ENCODE measurements at places on chromosomes 3 and 15. TPM values are rescaled to one million over a fixed set of nuclear protein-coding genes. Genes with fewer than 3 reads are reported as not detected.

RASL12 gene
- 1.3 TPM for total RNA-seq

RASGRP1 gene
- total RNA-seq = 5.8 TPM

SAXO2 gene
- total RNA-seq = 18.7 TPM

ERICH6 gene
- 0.37 TPM for total RNA-seq

MAGEL2 gene
- total RNA-seq = not detected

PRKCD gene
- total RNA-seq = 33.6 TPM

CILP gene
- total RNA-seq = 28.7 TPM

CKMT1A gene
- total RNA-seq = 105 TPM

LCTL gene
- not detected for total RNA-seq

DNA sequence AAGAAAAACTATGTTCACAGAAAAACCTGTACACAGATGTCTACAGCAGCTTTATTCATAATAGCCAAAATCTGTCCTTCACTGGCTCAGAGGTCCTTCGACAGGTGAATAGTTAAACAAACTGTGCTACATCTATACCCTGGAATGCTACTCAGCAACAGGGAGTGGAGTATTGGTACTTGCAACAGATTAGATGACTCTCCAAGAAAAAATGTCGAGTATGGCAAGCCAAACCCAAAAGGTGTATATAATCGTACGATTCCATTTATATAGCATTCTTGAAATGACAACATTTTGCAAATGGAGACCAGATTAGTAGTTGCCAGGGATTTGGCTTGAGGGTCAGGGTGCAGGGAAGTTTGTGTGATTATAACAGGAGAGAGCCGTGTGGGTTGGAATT, 22.4 kb upstream of the RGMA start:
- H3K36me3 ChIP-seq = no peaks in the 10 kb centered on the region
- no peaks in the 10 kb centered on the region for H3K4me1 ChIP-seq
- no peak overlapping the region for H3K27ac ChIP-seq
- no peak overlapping the region for H3K4me3 ChIP-seq
- DNase-seq = no peak

- no peak for DNase-seq
Measured at GRCh38 chr15:75199357-75199940, 2.2 kb upstream of the C15orf39 start.

DNA sequence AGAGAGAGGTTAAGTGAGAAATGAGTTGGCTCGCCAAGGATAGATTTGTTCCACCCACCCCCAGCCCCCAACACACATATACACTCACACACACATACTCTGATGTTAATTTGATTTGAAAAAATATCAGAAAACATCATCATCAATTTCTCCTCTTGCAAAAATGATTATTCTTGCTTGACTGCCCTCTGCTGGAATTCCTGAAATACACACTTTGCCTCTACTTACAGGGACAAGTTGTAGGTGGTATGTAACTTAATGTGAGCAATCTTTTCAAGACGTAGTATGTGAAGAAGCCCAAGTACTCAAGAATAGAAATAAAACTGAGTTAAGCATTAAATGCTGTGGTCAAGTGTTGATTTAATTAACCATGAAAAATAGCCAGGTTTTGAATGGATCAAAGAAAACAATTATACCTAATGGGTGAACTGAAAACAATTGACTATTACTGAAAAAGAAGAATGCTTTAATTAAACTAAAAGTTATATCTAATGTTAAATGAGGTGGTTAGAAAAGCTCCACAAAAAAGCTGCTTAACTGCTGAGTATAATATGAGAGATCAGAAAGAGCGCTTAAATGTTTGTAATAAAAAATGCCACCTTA, 46.6 kb upstream of the MDFIC2 start:
- H3K27ac ChIP-seq = no peak overlapping the region
- peak; percentile 67 for DNase-seq
- no peak overlapping the region for H3K4me3 ChIP-seq
- H3K36me3 ChIP-seq = no peaks in the 10 kb centered on the region
- H3K27me3 ChIP-seq = no peaks in the 10 kb centered on the region

DNA sequence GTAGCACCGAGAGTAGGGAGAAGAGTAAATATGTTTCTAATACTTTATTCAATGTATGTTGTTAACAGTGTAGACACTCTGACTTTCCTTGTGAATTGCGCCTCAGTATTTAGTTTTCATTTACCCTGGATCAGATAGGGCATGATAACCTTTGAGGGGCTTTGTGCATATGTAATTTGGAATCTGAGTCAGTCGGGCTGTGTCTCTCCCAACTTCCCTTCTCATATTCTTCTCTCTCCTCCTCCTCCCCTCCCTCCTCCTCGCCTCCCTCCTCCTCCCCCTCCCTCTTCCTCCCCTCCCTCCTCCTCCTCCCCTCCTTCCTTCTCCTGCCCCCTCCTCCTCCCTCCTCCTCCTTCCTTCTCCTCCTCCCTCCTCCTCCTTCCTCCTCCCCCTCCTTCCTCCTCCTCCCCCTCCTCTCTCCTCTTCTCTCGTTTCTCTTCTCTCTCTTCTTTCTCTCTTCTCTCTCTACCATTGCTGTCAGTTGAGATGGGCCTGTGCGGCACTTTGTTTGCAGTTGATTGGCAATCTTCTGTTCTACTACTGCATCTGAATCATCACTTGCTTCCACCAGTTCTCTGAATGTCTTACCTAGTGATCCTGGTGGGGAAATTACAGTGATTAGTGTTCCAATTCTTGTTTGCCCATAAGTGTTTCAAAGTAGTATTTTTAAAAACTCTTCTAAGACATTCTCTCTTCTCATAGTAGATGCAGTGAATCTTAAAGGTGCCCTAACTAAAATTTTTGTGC, 162.3 kb downstream of the PGPEP1L start:
- no peak overlapping the region for H3K4me3 ChIP-seq
- H3K4me1 ChIP-seq = peaks cover 61% of the 10 kb centered on the region
- H3K27ac ChIP-seq = no peak overlapping the region
- no peaks in the 10 kb centered on the region for H3K27me3 ChIP-seq
- H3K36me3 ChIP-seq = no peaks in the 10 kb centered on the region

- peak overlapping the region; percentile 49 for H3K27ac ChIP-seq
- peak; percentile 63 for DNase-seq
- H3K4me1 ChIP-seq = peaks cover 12% of the 10 kb centered on the region
- no peaks in the 10 kb centered on the region for H3K36me3 ChIP-seq
- no peaks in the 10 kb centered on the region for H3K27me3 ChIP-seq
- H3K4me3 ChIP-seq = no peak overlapping the region
Measured at GRCh38 chr15:58472821-58473581, 41.2 kb downstream of the LIPC start.

- DNase-seq = no peak
- no peak overlapping the region for H3K4me3 ChIP-seq
- no peak overlapping the region for H3K27ac ChIP-seq
- no peaks in the 10 kb centered on the region for H3K36me3 ChIP-seq
- no peaks in the 10 kb centered on the region for H3K27me3 ChIP-seq
- peaks cover 8% of the 10 kb centered on the region for H3K4me1 ChIP-seq
Measured at GRCh38 chr3:12356175-12356574, 67.3 kb downstream of the PPARG start.

DNA sequence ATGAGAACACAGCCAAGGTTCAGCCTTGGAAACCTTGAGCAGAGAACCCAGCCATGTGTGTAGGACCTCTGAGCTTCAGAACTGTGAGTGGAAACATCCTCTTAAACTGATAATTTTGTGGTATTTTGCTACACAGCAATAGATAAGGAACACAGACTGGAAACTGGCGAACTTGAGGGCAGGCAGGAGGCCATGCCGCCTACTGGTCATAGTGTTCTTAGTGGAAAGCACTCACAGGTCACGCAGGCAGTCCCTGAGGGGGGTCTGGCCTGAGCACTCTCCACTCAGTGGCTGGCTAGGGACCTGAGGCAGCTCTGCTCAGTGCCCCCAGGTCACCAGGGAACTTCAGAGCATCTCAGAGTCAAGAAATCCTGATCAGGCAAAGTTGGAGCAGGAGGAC, 9.7 kb upstream of the XIRP1 start:
- no peaks in the 10 kb centered on the region for H3K36me3 ChIP-seq
- DNase-seq = no peak
- no peak overlapping the region for H3K4me3 ChIP-seq
- no peak overlapping the region for H3K27ac ChIP-seq

DNA sequence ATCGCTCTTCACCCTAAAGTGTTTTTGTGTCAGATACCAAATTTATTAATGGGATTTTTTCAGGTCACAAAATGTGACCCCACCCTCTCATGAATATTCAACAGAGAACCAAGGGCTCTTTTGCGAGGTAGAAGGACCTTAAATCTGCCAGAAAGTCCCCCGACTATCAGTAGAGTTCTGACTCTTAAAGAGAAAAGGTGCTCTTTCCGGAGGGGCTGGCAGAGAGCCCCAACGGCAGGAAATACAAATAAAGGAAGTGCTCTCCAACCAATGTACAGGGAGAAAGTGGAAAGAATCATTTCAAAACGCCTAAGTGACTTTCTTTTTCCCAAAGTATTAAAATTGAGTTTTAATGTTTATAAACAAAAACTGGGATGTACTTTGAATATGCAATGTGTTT, 517.2 kb downstream of the FOXP1 start:
- H3K4me1 ChIP-seq = peaks cover 32% of the 10 kb centered on the region
- H3K27me3 ChIP-seq = no peaks in the 10 kb centered on the region
- H3K36me3 ChIP-seq = no peaks in the 10 kb centered on the region
- peak; percentile 73 for DNase-seq
- peak overlapping the region; percentile 4 for H3K4me3 ChIP-seq

GRCh38 chr15:84929795-84930603, 45.5 kb downstream of the SLC28A1 start:
- H3K4me3 ChIP-seq = no peak overlapping the region
- H3K27me3 ChIP-seq = no peaks in the 10 kb centered on the region
- H3K4me1 ChIP-seq = peaks cover 3% of the 10 kb centered on the region

- H3K36me3 ChIP-seq = no peaks in the 10 kb centered on the region
- DNase-seq = no peak
- no peaks in the 10 kb centered on the region for H3K4me1 ChIP-seq
- no peak overlapping the region for H3K4me3 ChIP-seq
- no peaks in the 10 kb centered on the region for H3K27me3 ChIP-seq
Measured at GRCh38 chr3:11953350-11953749, 50.8 kb upstream of the SYN2 start.

GRCh38 chr3:49013738-49014660, 4.4 kb downstream of the DALRD3 start:
- H3K36me3 ChIP-seq = peaks cover 22% of the 10 kb centered on the region
- no peak overlapping the region for H3K27ac ChIP-seq
- H3K4me3 ChIP-seq = no peak overlapping the region
- peak; percentile 66 for DNase-seq
- peaks cover 26% of the 10 kb centered on the region for H3K4me1 ChIP-seq

GRCh38 chr3:110969229-110970211, 102.1 kb upstream of the NECTIN3 start:
- no peaks in the 10 kb centered on the region for H3K4me1 ChIP-seq
- H3K4me3 ChIP-seq = no peak overlapping the region
- no peak overlapping the region for H3K27ac ChIP-seq
- no peak for DNase-seq
- no peaks in the 10 kb centered on the region for H3K27me3 ChIP-seq

DNA sequence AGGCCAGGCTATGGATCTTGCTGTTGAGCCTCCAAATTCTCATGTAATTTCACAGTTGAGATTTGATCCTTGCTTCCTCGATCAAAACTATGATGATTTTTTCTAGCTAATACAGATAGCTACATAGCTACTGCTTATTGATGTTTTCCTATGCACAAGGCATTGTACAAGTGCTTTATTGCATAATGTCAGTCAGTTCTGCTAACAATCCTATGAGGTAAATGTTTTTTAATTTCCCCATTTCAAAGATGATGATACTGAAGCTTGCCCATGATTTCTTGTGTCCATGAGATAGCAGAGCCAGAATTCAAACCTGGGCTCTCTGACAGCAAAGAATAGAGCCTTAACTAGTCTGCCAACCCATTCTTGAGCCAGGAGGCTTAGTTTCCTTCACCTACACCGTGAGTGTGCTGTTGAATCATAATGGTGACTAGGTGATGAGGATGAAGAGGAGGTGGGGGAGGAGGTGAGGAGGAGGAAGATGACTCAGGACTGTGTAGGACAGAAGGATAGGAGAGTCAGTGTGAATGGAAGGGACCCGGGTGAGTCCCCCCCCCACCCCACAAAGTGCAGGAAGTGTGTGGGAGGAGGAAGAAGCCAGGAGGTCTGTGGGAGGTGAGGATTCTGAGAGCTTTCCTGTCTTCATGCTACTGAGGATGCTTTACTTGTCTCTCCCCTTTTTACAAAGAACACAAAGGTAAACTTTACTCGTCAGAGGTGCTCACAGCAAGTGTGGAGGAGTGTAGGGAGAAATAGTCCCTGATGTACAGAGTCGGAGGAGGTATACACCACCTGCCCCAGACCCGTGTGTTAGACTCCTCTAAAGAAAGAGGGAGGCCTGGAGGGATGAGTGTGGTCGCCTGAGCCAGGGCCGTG, 3.6 kb downstream of the TAGLN3 start:
- no peak overlapping the region for H3K4me3 ChIP-seq
- no peak overlapping the region for H3K27ac ChIP-seq
- no peak for DNase-seq
- peaks cover 14% of the 10 kb centered on the region for H3K4me1 ChIP-seq
- H3K27me3 ChIP-seq = no peaks in the 10 kb centered on the region

DNA sequence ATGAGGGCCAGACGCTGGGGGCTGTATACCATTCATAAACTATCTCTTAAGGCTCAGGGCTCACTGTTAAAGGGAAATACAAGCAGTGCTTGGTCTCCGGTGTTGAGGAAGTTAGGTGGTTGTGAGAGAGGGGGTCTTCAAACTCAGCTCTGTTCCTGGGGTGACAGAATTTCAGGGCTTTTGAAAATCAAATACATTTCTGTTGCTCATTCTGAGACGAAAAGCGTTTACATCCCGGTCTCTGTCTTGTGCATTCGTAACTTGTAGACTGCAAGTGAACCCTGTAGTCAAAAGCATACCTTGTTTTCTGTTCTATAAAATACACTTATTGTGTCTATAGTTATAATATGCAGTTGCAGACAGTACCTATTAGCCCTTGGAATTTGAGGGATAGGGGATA, 1.7 kb downstream of the SLCO3A1 start:
- H3K27me3 ChIP-seq = no peaks in the 10 kb centered on the region
- peaks cover 15% of the 10 kb centered on the region for H3K4me1 ChIP-seq
- peak overlapping the region; percentile 93 for H3K27ac ChIP-seq
- H3K4me3 ChIP-seq = no peak overlapping the region
- no peaks in the 10 kb centered on the region for H3K36me3 ChIP-seq

DNA sequence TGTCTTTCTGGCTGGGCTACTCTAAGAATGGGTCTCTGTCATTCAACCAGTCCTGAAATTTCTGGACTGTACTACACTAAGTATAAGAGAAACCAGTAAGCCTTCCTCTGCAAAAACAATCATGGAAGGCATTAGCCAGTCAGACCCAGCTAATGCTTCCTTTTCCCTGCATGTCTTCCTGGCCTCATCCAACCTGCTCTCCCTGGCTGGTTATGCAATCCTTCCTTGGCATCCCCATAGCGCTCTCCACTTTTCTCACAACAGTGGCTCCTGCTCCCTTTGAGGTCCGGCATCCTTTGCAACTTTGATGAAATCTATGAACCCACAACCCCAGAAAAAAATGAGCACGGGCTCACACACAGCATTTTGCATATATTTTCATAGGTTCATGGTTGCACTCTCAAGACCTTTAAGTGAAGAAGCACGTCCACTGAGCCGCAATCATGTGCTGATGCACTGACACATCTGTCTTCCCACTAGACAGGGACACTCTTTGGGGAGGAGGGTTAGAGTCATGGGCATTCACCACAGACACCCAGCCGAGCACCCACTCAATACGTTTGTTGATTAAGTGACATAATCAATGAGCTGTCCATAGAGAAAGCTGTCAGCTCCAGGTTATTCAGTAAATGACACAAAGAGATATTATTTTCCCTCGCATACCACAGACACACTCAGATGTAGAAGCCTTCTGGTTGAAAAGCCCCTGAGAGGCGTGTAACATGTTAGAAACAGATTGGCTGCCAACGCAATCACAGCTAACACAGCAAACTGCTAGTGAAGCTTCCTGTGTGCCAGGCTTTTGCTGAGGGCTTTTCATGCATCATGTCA, 66.7 kb downstream of the PLD1 start:
- H3K27ac ChIP-seq = no peak overlapping the region
- H3K36me3 ChIP-seq = no peaks in the 10 kb centered on the region
- no peak overlapping the region for H3K4me3 ChIP-seq
- H3K4me1 ChIP-seq = peaks cover 5% of the 10 kb centered on the region
- no peaks in the 10 kb centered on the region for H3K27me3 ChIP-seq
